Cerebellum (tissue), 4 donors: ENCODE measurements at places on chromosomes 1 and 21. TPM values are rescaled to one million over a fixed set of nuclear protein-coding genes. Genes with fewer than 3 reads are reported as not detected.

GRCh38 chr1:20552728-20553445 is 514 bp downstream of the FAM43B start:
- DNase-seq, result peak; percentile 20

- DNase-seq, result no peak
Observed at GRCh38 chr1:30125021-30125820, 598.2 kb downstream of the MATN1 start.

- DNase-seq, result no peak
Observed at GRCh38 chr21:36749935-36750575, 51.1 kb downstream of the SIM2 start.

- peak; percentile 98 for DNase-seq
Observed at GRCh38 chr1:26306290-26307229, at the start of gene UBXN11. TSS of gene UBXN11 (minus strand) at chr1:26306636. CDS start at chr1:26302883, 3,753 bp downstream.

DNA sequence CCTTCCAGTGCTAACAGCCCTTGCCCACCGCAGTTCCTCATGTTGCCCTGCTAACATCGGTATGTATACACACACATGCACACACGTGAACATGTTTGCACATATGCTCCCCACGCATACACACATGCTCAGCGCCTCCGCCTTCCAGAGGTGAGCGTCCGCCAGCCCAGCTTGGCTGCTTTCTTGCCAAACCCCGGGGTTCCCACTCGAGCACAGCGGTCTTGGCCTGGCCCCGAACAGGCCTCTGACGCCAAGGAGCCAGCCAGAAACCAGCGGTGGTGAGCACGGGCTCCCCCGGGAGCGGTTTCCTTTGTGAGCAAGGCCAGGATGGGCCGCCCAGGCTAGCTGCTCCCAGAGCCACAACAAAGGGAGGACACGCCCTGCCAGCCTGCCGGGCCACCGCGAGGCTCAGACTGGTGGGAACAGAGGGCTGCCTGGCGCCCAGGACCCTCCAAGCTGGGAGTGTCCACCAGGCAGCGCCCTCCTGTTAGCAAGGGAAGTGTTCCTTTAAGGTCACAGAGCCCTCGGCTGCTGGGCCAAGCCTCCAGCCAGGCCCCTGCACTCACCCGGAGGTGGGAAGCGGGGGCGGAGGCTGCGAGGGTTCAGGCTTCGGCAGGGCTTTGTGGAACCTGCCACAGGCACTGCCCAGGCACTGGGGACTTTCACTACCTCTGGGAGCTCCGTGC is 65.4 kb downstream of the ALPL start:
- peak; percentile 36 for DNase-seq

DNA sequence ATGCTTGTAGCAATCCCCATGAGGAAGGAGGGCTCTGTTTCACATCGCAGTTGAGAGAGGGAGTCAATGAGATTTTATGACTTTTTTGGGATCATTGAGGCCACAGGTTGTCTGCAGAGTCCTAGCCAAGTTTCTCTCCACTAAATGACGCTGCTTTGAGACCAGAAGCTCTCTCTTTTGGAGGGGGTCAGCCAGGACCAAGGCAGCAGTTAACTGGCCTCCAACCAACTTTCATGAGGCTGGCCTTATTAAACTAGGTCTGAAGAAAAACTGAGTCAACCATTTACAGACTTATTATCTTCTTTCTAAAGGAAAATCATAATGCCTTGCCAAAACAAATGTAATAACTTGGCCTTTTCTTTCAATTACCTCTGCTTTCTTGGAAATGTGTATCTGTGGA is 8.6 kb downstream of the WLS start:
- no peak for DNase-seq

- DNase-seq, result no peak
Observed at GRCh38 chr1:58881471-58881994, 97.7 kb upstream of the JUN start.

GRCh38 chr1:72109916-72110315 is 172.4 kb downstream of the NEGR1 start:
- DNase-seq, result no peak

DNA sequence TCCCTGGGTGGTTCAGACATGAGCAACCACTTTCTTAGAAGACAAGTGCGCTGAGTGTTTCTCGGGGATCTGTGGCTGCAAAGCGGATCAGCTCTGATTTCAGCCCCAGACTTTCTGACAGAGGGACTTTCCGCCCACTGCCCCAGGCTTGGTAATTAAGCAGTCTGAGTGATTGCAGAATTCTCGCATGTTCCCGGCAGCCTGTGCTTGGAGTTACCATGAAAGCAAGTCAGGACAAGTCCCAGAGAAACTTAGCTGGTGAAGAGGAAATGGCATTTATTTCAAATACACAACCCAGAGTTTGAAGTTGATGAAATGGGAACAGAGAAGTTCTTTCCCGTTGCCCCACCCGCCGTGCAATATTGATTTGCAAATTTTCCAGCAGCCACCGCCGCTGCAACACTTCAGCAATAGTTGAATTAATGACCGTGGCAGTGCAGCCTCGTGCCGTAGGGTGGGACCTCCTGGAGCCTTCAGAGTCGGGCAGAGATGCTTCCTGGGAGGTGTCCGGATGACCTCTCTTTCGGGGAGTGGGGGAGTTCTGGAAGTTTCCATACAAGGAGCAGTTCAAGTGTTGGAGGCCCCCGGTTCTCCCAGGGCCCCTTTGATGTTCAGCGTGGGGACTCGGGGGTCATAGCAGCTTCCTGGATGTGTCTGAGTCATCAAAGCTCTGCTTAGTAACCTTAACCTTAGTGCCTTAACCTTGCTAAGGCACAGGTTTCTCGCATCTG is 134.7 kb downstream of the KAZN start:
- DNase-seq, result no peak

DNA sequence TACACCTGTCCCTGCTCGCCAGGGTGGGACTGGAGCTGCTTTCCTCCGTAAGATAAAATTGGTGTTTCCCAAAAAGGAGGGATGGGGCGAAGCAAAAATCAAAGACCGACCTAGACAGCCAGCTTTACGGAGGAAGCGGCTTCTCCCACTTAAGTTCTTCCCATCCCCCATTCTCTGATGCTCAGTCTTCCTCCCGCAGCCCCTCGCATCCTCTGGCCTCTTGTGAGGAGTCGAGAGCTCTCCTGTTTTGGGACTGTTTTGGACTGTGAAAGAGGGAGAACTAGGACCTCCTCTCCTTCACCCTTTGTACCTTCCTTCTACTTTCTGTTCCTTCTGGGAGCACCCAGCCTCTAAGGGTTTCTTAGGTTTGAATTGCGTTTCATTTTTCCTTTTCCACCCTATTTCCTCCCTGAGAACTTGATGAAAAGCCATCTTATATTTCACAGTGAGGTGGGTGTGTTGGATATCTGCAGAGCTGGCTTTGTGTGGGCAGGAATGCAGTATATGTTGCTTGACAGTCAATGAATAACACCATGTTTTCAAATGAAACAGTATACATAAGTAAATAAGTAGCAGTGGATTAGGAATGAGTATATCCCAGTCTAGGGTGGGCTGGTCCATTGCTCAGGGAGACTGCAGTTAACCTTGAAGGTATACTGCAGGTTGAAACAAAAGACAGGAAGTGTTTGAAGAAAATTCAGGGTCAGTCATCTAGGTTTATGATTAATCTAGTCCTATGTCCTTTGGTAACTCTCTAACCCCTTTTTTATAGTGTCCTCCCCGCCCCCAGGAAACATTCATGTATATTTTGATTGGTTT is 848 bp downstream of the CTTNBP2NL start:
- peak; percentile 23 for DNase-seq

NTRK1 gene
- total RNA-seq, result 1.6 TPM

S100A7A gene
- not detected for total RNA-seq

SHISAL2A gene
- total RNA-seq, result not detected

ORC1 gene
- 3.1 TPM for total RNA-seq

VPS72 gene
- 47.5 TPM for total RNA-seq

SLAMF9 gene
- not detected for total RNA-seq
